ENCODE measurements at places on chromosomes 12 and 14.

GRCh38 chr14:77270361-77271112 lies 469 bp downstream of the NGB start:
- no peak for DNase-seq

- DNase-seq, result no peak
Measured at GRCh38 chr14:60974090-60974651, 6.7 kb downstream of the TRMT5 start.

DNA sequence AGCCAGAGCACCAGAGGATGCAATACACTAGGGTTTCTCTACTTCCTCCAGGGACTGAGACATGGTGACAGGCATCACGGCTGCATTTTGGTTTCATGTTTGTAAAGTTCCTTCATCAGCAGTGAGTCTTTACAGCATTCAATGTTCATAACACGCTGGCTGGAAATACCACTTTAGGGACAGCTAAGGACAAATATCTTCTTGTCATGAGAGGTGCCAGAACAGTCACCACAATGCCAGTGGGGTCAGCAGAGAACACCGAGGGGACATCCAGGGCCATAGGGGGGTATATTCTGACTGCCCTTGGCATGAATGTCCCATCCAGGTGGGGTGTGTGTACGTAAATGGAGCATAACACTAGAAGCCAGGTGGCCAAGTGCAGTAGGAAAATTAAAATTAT lies 72.3 kb downstream of the CCDC60 start:
- DNase-seq, result no peak

- DNase-seq, result no peak
Measured at GRCh38 chr14:104304451-104305351, 166.3 kb downstream of the KIF26A start.

DNA sequence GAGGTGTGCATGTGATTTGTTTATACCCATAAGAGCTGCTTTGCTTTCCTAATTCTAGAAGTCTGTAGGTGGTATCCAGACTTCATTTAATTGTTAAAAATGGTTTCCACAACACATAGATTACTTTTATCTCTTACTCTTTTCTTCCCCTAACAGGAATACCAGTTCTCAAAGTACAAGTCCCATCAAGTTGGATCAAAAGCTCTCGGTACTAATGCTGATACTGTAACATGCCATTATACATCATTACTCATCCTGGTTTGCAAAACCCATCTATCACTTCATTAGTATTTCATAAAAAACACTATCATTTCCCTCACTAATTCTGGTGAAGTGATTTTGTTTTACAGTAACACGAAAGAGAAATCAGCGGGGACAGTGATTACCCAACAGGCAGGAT lies 94.3 kb downstream of the PPP2R5E start:
- no peak for DNase-seq

DNA sequence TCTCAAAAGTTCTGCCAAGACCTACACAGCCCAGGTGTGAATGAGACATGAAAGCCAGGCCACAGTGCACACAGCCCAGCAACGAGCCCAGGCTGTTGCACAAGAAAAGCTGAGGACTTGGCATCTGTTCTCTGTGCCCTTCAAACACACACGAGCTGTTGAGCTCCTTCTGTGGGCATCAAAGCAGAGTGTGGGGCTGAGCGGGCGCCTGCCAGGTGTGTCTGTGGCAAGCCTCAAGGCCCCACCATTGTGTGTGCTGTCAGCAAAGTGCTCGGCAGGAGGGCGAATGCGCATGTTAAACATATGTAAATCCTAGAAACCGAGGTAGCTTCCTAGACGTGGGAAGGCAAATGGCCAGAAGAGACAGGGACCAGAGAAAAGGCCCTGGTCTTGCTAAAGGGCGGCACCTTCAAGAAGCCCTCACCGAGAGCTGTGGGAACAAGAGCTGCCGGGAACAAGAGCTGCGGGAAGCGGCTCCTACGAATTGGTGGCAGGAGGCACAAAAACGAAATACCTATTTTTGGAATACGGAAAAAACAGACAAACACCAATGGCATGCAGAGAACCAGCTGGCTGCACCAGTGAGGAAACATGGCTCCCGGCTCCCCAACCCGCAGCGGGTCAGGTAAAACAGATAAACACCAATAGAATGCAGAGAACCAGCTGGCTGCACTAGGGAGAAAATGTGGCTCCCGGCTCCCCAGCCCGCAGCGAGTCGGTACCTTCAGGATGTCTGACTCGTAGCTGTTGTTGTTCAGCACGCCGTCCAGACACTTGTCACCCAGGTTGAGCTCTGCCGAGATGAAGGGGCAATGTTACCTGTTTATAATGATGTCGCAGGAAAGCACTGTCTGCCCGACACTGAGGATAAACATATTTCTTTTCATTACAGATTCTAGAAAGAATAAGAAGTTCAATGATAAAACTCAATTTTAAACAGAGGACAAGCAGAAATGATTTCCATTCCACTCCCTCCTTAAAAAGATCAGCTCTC lies 19.0 kb upstream of the GOLGA3 start:
- no peak for DNase-seq

- no peak for DNase-seq
Measured at GRCh38 chr14:83883732-83884131, 1646.2 kb upstream of the FLRT2 start.

DNA sequence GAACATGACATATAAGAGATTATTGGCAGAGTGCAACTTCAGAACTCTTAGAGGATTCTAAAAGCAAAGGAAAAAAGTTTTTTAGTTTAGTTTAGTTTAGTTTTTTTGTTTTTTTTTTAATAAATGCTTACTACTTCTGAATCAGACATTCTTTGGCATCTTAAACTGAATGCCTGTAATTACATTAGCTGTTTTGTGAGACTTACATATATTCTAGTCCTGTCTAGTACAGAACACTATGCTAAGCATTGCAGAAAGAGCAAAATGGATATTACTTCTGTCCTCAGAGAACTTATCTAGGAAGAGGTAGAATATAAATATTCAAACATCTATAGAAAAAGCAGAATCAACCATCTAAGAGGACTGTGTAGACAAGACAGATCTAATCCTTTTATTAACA lies 133.2 kb downstream of the RAD51B start:
- DNase-seq, result no peak

GRCh38 chr14:77099425-77100167 lies 1.5 kb downstream of the CIPC start:
- no peak for DNase-seq

DNA sequence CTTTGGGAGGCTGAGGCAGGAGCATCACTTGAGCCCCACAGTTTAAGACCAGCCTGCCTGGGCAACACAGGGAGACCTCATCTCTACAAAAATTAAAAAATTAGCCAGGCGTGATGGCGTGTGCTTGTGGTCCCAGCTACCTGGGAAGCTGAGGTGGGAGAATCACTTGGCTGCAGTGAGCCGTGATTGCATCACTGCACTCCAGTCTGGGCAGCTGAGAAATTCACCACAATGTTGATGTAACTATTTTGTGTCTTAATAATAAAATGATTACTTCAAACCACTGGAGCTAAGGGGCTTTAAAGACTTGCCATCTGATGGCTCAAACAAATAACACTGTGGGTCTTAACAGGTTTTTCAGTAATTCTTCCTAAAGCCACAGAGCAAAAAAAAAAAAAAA lies 10.8 kb downstream of the ERH start:
- no peak for DNase-seq

- DNase-seq, result no peak
Measured at GRCh38 chr12:40093512-40093911, 12.4 kb downstream of the SLC2A13 start.

DNA sequence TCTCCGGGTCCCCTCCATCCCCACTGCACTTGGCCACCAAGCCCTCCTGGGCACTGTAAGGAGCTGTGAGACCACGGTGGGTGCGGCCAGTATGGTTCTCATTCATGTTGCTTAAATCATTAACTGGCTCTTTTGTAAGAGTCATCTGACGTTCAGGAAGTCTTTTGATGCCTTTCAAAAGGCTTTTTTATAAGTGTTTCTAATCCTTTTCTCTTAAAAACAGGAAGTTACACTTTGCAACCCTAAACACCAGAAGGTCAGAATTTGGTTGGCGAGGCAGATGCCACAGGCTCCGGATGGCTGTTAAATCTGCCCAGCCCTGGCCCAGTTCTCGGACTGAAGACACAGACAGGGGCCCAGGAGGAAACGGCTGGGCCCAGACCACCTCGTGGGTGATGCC lies 26.1 kb upstream of the DIO3 start:
- no peak for DNase-seq

- no peak for DNase-seq
Measured at GRCh38 chr14:60276347-60276746, 27.3 kb downstream of the PPM1A start.

DNA sequence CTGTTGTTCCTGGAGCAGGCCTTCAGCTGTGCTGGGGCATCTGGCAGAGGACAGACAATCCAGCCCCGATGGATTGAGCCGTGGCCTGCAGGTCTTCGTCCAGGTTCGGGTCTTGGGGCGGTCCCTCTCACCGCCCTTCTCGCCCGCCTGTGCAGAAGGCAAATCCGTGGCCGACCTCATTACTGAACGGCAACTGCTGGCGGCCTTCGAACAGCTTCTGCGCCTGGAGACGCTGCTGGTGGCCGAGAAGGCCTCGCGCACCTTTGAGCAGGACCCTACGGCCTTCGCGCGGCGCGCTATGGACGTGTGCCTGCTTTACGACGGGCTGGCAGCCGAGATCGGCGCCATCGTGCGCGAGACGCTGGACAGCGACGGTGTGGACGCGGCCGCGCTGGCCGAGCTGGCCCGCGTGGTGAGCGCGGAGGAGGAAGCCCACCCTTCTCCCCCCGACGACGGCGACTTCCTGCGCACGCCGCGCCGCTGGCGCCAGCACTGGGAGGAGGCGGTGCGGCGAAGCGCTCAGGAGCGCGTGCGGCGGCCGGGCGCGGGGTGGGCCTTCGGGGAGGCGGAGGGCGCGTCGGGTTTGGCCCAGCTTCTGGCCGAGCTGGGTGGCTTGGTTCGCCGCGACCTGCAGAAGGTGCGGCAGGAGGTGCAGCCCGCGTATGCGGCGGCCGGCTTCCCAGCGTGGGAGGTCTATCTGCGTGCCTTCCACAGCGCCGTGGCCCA lies 7.6 kb downstream of the EXOC3L4 start:
- DNase-seq, result no peak

GRCh38 chr14:104820669-104821228 lies 19.8 kb downstream of the ZBTB42 start:
- no peak for DNase-seq

DNA sequence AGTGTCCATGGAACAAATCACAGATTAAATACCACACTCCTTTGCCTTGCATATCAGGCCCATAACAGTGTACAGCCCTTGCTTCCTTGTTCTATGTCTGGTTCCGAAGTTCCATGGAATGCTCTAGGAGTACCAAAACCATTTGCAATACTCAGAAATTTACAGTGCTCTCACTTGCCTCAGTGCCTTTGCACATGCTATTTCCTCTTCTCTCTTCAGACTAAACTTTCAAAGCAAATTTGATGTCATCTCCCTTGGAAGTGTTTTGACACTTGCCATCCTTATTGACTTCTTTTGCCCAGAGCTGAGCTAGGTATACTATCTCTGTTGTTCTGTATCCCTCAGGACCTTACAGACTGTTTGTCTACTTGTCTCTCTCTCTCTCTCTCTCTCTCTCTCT lies 6.1 kb downstream of the ANO4 start:
- no peak for DNase-seq

GRCh38 chr14:24721775-24722174 lies 87.8 kb upstream of the GZMB start:
- no peak for DNase-seq

Data from activated CD4-positive, alpha-beta T cell treated with anti-CD3 and anti-CD28 coated beads for 1 hour (primary cell).